ENCODE measurements at places on chromosomes 6 and 20. TPM values are rescaled to one million over a fixed set of nuclear protein-coding genes. Genes with fewer than 3 reads are reported as not detected.
A peak's percentile ranks its signal among the peaks of the same experiment; 100 is the strongest.

- no peak overlapping the region for H3K4me3 ChIP-seq
- no peak for DNase-seq
- H3K4me1 ChIP-seq: peaks cover 9% of the 10 kb centered on the region
- no peaks in the 10 kb centered on the region for H3K36me3 ChIP-seq
- no peaks in the 10 kb centered on the region for H3K27me3 ChIP-seq
- no peak overlapping the region for H3K27ac ChIP-seq
Measured at GRCh38 chr6:72720464-72720863, 98.6 kb downstream of the KCNQ5 start.

- peaks cover 6% of the 10 kb centered on the region for H3K4me1 ChIP-seq
- no peak overlapping the region for H3K27ac ChIP-seq
- peaks cover 13% of the 10 kb centered on the region for H3K27me3 ChIP-seq
- DNase-seq: no peak
- H3K36me3 ChIP-seq: no peaks in the 10 kb centered on the region
Measured at GRCh38 chr6:106496823-106497222, 132.5 kb downstream of the RTN4IP1 start.

GRCh38 chr20:1711826-1712601 lies 54.4 kb upstream of the SIRPG start:
- no peaks in the 10 kb centered on the region for H3K27me3 ChIP-seq
- H3K36me3 ChIP-seq: peaks cover 4% of the 10 kb centered on the region
- H3K27ac ChIP-seq: no peak overlapping the region
- no peak overlapping the region for H3K4me3 ChIP-seq

DNA sequence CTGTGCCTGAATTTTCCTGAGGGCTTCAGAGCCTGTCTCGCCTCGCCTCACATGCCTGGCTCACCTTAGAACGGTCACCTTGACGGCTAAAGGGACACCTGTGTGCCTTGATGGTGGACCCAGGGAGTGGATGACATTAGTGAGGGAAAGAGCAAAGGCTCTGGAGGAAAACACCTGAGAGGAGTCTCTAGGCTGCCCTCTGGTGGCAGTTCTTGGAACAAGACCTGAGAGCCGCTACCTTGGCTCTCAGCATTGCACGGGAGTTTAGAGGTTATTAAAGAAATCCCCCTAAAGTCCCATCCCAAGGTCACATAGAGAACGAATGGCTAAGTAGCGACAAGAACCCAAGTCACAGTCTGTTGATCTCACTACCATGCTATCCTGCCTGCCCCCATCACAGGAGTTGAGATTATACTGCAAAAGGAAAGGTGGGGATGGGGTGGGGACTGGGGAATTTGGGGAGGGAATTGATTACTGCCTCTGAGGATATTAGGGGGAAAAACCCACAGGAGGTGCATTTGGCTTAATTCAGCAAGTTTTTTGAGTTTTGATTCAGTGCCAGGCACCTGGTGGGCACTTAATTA lies 7.9 kb upstream of the CDSN start:
- H3K4me3 ChIP-seq: no peak overlapping the region
- no peaks in the 10 kb centered on the region for H3K36me3 ChIP-seq
- peaks cover 6% of the 10 kb centered on the region for H3K27me3 ChIP-seq
- peak; percentile 77 for DNase-seq

- peaks cover 6% of the 10 kb centered on the region for H3K36me3 ChIP-seq
- DNase-seq: no peak
- no peaks in the 10 kb centered on the region for H3K27me3 ChIP-seq
- no peak overlapping the region for H3K27ac ChIP-seq
Measured at GRCh38 chr6:57159127-57159526, 13.0 kb upstream of the BAG2 start.

GRCh38 chr6:71498638-71499037 lies 210.0 kb downstream of the OGFRL1 start:
- no peaks in the 10 kb centered on the region for H3K4me1 ChIP-seq
- H3K27ac ChIP-seq: no peak overlapping the region
- DNase-seq: no peak
- no peak overlapping the region for H3K4me3 ChIP-seq

DNA sequence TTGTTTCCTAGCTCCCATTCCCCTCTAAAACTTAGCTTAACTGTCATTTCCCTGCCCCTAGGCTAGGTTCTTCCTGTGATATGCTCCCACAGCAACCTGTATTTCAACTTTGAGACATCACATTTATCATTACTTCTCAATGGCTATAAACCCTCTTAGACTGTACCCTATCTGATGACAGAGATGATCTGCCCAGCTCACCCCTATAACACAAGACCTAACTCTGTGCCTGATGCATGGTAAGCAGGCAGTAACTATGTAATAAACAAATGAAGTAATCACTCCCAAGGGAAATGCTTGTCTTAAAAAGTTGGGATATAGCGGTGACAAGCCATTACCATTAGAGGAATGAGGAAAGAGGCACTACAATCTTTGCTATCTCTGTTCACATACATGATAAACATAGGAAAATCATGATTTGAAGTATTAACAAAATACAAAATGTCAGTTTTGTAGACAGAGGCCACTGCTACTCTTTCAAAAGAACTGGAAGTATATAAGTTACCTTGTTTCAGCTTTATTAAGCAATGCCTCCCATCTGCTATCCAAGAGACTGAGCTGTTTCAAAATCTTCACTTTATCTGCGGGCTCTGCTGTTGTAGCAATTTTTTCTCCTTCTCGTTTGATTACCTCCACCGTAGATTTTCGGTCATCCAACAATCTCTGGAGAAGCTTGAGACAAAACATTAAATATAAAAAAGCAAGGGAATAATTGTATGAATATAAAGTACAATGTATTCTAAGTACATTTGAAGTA lies 110.7 kb downstream of the DST start:
- H3K36me3 ChIP-seq: no peaks in the 10 kb centered on the region
- no peak for DNase-seq
- no peak overlapping the region for H3K27ac ChIP-seq
- no peaks in the 10 kb centered on the region for H3K27me3 ChIP-seq
- no peaks in the 10 kb centered on the region for H3K4me1 ChIP-seq

DEFB132 gene
- not detected for total RNA-seq

PAK5 gene
- total RNA-seq: not detected

CYP39A1 gene
- not detected for total RNA-seq

CENPQ gene
- total RNA-seq: 11.7 TPM

RIPOR2 gene
- total RNA-seq: 69.7 TPM
